ENCODE measurements at places on chromosomes 13 and 19. TPM values are rescaled to one million over a fixed set of nuclear protein-coding genes. Genes with fewer than 3 reads are reported as not detected.
A peak's percentile ranks its signal among the peaks of the same experiment; 100 is the strongest.

DNA sequence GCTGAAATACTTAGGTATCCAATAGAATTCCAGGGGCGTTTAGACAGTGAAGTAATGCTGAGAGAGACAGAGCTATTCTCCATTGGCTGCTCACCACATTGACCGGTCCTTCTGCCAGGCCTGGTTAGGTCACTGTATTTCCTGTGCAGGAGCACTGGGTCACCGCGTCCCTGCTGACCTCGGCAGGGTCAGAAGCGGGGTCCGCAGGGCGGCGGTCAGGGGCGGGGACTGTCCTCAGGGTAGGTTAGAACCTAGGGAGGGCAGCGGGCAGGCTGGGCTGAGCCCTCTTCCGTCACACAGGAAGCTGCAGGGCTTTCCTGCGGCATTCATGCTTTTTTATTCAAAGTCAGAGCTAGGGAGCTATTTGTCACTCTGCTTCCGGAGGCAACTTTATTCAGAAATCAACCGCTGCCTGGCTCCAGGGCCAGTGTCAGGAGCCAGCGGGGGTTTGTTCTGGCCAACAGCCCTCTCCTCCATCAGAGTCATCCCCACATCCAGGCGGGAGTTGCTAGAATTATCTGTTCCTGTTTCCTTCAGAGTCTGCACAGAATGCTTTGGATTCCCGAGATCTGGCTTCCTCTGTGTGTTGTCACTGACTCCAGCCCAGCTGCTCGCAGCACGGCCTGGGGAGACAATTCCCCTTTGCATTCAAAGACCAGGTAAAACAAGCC, 81.2 kb upstream of the WASF3 start:
- peak; percentile 70 for DNase-seq

- DNase-seq = peak; percentile 45
Measured at GRCh38 chr13:79724348-79725103, 243.6 kb downstream of the NDFIP2 start.

DNA sequence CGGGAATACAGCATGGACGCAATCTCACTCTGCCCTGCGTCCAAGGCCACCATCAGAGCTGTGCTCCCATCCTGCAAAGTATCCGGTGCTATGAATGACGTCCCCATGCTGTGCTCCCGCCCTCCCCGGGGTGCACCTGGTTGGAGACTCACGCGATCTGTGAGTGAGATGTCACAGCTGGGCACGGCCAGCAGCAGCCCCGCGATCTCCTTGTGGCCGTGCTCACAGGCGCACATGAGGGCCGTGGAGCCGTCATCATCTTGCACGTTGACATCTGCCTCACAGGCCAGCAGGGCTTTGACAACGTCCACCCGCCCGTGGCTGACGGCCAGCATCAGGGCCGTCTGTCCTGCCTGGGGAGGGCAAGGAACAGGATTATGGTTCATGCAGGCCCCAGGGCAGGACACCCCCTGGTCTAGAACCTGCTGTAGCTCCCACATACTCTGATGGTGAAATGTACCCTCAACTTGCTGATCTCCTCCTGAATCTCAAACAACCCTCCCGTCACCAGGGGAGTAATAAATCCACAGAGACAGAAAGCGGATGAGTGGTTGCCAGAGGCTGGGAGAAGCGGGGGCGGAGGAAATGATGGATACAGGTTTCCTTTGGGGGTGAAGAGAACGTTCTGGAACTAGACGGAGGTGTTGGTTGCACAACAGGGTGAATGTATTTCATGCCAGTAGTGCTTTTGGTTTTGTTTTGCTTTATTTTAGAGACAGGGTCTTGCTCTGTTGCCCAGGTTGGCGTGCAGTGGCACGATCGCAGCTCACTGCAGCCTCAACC, 14.5 kb upstream of the SPC24 start:
- no peak for DNase-seq

- DNase-seq = no peak
Measured at GRCh38 chr19:38018694-38019395, 111.8 kb downstream of the SIPA1L3 start.

DNA sequence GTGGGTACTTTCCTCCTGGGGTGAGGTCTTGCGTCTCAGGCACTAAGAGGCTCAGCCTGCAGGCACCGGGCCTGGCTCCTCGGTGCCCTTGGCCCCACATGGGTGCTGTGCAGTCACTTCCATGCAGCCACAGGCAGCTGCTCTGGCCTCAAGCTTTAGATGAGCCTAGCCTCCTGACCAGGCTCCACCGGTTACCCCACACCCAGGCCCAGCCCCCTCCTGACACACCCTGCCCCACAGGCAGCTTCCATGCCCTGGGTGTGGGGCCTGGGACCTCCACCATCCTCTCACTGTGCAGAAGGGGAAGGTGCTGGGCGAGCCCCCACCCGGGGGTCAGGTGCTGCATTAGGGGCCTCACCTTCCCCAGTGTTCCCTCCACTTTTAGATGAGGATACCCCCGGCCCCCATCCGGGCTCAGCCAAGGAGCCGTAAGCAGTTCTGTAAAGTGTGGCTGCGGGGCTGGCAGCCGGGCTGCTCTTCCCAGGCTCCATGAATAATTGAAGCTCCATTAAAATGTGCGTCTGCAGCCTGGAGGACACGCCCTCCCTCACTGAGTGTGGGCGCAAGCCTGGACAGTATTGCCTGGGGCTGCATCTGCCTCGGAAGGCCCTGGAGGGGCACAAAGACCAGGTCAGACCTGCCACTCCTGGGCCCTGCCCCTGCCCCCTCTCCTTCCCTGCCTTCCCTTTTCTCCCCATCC, 72.5 kb upstream of the KCTD15 start:
- no peak for DNase-seq

GPR4 gene
- not detected for total RNA-seq

GRCh38 chr19:4510435-4511255, 7.6 kb downstream of the PLIN4 start:
- no peak for DNase-seq

DNA sequence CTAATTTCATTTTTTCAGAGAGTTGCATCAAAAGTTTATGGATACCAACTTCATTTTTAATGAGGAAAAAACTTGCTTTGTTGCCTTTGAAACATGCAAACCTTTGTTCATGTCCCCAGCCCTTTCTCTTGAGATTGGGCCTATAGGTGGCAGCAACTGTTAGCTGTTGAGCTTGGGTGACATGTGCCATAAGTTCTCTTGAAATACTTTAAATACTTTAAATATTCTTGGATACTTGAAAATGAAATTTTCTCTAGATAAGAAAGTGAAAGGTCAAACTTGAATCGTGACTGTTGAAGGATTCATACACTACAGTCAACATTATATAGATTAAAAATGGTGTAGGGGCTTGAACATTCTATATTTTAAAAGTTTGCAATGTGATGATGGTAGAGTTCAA, 294.9 kb downstream of the NDFIP2 start:
- peak; percentile 90 for DNase-seq

DNA sequence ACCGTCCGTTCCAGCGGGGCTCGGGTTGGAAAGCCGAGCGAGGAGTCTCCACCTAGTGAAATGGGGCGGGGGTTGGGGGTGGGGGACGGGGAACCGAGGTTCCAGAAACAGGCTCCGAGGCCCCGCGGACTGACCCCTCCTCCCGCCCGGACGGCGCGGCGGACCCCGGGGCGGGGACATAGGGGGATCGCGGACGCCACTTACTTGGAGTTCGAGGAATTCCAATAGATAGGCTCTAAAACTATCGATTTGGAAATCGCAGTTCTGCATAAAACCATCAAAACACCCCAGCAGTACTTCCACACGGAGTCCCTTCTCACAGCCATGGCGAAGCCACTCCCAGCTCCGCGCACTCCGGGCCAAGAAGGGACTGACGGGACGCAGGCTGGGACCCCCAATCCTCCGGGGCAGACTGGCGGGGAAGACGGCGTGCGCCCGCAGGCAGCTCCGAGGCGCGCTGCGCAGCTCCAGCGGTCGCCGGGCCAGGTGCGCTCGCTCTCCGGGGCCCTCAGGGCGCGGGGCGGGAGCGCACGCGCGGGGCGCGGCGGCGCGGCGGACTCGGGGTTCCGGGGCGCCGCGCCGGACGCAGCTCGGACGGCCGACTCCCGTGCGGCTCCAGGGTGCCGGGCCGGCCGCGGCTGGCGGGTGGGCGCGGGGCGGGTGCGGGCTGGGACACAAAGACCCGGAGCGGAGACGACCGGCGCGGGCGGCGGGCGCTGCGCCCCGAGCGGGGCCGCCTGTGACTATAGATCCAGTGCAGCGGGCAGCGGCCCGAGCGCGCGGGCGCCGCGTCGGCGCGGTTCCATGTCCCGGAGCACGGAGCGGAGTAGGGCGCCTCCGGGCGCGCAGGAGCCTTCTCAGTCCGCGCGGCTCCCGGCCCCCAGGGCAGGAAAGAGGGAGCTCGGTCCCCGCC, 567 bp downstream of the EFNB2 start:
- DNase-seq = peak; percentile 12

All from fibroblast of the aortic adventitia (primary cell).